Epithelial cell of proximal tubule (primary cell): ENCODE measurements at places on chromosomes 12 and 14.

DNA sequence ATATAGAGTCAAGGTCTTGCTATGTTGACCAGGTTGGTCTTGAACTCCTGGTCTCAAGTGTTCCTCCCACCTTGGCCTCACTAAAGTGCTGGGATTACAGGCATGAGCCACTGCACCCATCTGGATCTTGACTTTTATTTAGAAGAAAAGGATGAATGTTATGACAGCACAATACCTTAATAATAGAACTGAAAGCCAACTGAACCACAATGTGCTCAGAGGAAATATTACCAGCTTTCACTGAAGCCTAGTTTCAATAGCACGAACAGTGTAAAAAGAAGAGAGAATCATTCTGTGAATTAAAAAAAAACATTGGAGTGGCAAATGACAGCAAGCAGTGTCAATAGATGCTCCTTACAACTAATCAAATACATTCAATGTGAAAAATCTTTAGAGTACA, 239.2 kb upstream of the RMST start:
- no peak for DNase-seq

GRCh38 chr12:24561882-24562770, 386.8 kb downstream of the BCAT1 start:
- DNase-seq = no peak

DNA sequence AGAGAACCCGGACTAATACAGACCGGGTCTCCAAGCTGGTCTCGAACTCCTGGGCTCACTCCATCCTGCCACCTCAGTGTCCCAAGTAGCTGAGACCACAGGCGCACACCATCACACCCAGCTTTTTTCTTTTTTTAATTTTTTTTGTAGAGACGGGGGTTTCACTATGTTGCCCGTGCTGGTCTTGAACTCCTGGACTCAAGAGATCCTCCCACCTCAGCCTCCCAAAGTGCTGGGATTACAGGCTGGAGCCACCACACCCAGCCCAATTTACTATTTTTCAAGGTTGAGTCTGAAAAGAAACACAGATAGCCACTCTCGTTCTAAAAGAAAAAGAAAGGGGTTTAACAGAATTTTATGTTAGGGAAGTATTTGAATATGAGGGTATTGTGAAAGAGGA, 1.8 kb downstream of the ERO1A start:
- DNase-seq = no peak

- no peak for DNase-seq
Observed at GRCh38 chr12:56488041-56488955, at the start of gene GLS2. GLS2 (minus strand) TSS chr12:56488161; CDS start chr12:56488118, 43 bp downstream.

DNA sequence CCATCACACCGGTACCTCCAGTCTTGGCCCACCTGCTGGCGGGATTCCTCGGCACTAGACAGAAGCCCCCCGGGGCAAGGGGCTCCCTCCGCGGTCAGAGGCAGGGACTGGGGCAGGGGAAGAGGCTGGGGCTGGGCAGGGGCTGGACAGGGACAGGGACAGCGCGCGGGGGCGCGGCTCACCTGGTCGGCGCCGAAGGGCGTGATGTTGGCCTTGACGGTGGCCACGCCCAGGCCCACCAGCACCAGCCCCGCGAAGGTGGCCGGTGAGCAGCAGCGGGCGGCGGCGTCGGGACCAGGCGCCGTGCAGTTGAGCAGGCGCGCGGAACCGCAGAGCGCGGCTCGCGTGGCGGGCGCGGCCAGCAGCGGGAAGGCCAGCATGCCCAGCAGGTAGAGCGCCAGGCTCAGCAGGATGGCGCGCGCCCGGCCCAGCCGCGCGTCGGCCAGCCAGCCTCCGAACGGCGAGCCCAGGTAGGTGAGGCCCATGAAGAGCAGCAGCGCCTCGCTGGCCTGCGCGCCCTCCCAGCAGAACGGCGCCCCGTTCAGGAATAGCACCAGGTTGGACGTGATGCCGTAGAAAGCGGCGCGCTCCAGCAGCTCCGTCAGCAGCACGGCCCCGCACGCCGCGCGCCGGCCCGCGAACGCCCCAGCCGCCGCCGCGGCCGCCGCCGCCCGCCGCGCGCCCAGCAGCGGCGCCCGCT, 392 bp downstream of the SLC15A4 start:
- DNase-seq = no peak

- DNase-seq = no peak
Observed at GRCh38 chr14:90562652-90563051, 165.8 kb downstream of the CALM1 start.
